ENCODE measurements at places on chromosomes 2 and 18.

GRCh38 chr18:70046796-70047195, 99.1 kb upstream of the CD226 start:
- no peak for DNase-seq

DNA sequence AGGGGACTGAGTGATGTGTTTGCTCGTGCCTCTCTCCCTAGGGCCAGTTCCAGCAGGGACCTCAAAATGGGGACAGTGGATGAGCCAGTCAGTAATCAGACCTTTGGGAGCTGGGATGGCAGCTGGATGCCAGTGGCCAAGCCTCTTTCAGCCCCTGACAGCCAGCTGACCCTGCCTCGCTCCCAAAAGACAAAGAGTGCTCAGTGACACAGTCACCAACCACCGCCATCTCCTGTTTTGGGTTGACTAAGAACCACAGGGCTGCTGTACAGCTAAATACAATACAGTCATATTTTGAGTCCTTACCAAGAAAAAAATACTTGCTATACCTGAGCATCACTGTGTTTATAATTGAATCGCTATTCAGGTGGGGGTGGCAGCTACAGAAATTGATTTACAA, 75.7 kb downstream of the POU3F3 start:
- no peak for DNase-seq

DNA sequence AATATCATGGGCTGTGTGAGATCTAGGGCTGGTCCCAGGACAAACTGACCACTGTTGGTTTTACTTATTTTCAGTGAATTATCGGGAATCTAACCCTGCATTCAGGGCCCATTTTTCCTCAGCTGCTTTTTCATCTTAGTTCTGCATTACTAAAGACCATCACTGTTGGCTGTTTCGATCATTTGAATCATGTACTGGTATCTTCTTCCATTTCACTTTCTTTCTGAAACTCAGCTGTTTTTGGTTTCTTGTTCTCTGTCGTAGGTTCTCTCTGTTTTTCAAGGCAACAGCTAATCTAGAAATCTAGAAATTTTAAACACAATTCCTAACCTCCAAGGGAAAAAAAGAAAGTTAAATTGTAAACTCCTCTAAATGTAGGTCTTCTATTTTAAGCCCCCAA, 159.9 kb upstream of the SESTD1 start:
- no peak for DNase-seq

DNA sequence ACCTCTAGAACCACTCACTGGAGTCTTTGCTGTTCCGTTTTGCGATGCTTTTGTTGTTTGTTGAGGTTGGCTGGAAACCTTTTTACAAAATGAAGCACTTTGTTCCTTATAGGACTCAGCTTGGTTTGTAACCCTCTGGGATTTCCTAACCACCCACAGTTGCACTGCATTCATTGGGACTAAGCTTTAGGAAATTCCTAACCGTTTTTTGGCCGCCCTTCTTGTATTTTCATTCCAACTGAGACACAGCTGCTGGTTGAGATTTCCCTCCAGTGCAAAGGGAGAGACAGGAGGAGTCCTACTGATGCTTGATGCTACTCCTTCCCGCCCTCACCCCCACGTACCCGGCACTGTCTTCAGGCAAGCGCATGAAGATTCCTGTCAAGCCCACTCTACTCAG, 6.1 kb upstream of the DIPK1C start:
- DNase-seq, result no peak

GRCh38 chr18:35512761-35513160, 15.0 kb upstream of the INO80C start:
- DNase-seq, result no peak

GRCh38 chr18:46344416-46345180, 240.4 kb downstream of the HAUS1 start:
- no peak for DNase-seq

- no peak for DNase-seq
These were observed 97.9 kb downstream of the FEZ2 start for GRCh38 chr2:36500072-36500471.

DNA sequence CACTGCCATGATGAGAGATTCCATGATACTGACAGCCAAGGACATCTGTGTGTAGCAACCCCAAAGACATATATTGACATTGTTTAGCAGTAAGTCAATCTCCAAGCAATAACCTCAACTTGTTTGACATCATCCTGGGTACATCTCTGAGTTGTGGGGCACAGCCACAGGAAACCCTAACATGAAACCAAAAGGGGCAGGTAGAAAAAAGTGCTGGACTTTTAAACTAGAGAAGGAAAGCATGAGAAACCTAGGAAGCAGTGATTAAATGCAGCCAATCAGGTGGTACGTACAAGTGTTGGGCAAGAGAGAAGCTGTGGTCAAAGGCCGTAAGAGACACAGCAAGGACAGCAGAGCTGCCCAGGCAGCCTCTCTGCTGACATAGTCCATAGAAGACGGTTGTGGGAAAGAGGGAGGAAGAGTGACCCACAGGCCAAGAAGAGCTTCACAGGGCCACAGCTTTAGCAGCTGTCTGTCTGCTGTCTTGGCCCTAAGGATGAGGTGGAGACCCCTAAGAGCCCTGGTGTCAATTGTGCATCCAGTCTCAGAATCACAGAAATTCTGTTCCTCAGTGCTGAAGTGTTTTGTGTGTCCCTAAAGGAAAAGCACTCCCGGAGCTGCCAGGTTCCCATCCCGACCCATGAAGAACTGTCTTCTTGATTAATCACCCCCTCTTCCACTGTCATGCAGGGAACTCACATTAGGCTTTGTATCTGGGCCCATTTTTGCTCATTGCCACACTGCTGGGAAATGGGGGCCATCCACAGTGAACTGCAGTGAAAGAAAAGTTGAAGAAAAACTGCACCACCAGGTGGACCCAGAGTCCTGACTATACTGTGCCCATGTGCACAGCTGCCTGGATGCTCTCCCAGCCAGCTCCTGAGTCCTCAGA, 25.4 kb upstream of the CHN1 start:
- DNase-seq, result peak; percentile 82

DNA sequence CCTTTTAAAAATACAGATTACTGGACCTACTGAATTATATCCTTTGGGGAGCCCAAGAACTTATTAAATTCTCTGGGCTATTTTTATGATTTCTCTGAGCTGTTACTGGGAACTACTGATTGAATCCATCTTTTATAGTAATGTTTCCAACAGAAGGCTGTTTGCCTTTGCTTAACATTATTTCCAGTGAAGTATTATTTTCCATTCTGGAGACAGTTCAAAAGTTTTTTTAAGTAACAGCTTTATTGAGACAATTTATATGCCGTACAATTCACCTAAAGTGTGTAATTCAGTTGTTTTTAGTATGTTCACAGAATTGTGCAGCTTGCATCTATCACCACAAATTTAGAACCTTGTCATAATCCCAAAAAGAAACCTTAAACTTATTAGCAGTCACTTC, 100.6 kb downstream of the BABAM2 start:
- DNase-seq, result no peak

GRCh38 chr18:26233208-26233607, 7.0 kb downstream of the TAF4B start:
- peak; percentile 33 for DNase-seq

DNA sequence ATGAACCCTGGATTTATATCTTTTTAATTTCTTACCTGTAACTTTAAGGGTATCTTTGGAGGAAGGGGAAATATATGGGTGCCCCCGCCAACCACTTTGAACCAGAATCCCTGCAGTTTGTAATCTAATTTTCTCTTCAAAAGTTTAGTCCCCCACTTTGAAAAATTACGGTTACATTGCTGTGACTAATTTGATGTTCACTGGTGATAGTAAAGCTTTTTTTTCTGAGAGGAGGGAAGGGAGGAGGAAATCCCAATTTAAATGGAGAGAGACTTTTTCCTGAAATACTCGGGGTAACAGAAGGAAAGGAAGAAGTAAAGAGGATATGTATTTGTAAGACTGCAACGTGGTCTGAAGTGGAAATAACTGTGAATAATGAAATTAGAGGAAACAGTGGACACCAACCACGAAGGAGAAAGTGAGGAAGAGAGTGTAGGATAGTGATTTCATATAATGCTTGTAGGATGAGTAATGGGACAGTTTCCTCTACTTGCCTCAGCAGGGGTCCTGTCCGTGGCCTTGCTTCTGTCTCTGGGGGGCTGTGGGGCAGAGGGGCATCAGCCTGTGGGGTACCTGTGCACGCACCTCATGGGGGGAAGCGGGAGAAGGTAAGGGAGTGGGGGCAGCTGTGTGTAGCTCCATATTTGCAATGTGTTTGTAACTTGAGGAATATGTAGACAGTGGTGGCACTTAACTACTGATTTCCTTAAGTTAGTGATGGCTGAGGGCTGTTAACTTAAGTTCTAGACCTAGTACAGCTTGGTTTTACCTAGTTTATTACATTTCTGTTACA, 161.1 kb downstream of the LTBP1 start:
- DNase-seq, result no peak

DNA sequence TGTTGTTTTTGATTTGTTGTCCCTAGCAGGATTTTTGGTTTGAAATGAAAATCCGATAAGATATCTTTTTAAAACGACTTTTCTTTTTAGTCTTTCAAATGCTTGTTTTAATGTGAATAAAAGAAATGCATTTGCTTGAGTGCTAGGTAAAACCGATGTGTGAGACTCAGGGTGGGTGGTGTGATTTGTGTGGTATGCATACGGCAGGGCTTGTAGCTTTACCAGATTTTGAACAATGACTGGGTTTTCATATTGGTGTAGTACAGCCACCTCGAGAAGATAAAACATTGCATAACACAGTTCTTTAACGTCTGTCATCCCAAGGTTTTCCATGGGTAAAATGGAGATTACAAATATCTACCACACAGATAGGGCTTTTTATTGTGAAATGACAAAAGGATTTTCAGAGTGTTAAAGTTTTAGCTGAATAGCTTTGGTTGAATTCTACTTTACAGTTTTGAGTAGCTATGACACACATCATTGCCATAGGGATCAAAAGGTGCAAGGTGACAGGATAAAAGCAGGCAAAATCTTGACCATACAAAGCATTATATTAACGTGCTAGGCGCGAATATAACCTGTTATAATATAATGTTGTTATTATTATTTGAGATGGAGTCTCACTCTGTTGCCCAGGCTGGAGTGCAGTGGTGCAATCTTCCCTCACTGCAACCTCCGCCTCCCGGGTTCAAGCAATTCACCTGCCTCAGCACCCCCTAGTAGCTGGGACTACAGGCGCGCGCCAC, 824 bp upstream of the ZNF638 start:
- no peak for DNase-seq

DNA sequence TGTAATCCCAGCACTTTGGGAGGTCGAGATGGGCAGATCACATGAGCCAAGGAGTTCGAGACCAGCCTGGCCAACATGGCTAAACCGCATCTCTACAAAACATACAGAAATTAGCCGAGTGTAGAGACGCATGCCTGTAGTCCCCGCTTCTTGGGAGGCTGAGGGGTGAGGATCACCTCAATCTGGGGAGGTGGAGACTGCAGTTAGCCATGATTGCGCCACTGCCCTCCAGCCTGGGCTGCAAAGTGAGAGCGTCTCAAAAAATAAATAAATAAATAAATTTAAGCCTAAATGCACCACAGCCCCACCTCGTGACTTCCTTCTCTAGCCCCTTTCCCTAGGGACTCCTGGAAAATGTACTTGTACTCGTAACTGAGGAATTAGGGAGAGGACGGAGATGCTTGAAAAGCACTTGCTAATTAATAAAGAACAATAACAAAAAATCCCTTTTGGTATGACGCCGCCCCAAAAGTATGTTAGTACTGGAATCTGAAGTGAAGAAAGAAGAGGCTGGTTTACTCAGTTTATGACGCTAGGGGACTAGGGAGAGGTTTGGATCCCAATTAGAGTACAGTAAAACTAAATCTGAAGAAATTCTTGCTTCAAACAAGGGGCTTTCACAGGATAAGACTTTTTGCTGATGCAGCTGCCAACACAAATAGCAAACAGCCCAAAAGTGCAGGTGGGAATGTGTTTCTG, 887 bp upstream of the ZNF396 start:
- no peak for DNase-seq

DNA sequence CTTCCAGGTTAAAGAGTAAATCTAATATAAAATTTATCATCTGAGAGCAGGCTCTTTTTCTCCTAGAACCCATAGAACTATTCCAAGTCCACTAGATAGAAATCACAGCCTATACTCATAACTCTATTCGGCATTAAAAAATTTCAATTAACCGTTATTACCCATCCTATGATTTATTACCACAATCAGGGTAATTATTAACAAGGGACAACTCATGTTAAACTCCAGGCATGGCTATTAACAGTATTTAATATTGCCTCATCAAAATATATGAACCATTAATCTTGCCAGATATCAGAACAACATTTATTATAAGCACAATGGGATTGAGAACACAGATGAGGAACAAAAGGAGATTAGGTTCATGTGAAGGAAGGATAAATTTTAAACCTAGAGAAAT, 136.8 kb upstream of the RIOK3 start:
- DNase-seq, result no peak

- no peak for DNase-seq
These were observed 31.3 kb downstream of the CNGA3 start for GRCh38 chr2:98377544-98377943.

All from GM23338 (cell line).